HEK293T (cell line): ENCODE measurements at places on chromosomes 5 and 9.

GRCh38 chr5:89178541-89178940, 295.6 kb upstream of the MEF2C start:
- no peak for DNase-seq

- DNase-seq = no peak
These were observed 960 bp downstream of the NR2F1 start for GRCh38 chr5:93583768-93584595.

DNA sequence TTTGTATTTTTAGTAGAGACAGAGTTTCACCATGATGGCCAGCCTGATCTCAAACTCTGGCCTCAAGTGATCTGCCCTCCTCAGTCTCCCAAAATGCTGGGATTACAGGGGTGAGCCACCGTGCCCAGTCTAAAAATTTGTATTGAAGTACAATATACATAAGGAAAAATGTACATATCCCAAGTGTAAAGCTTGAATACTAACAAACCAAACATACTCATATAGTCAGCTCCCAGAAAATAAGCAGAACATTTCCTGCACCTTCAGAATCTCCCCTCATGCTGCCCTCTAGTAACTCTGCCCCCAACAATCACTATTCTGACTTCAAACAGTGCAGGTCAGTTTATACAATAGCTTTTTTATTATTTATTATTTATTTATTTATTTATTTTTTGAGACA, 1.6 kb upstream of the NOL6 start:
- no peak for DNase-seq

- DNase-seq = no peak
These were observed 412.0 kb downstream of the ACTL7B start for GRCh38 chr9:108443741-108444140.

DNA sequence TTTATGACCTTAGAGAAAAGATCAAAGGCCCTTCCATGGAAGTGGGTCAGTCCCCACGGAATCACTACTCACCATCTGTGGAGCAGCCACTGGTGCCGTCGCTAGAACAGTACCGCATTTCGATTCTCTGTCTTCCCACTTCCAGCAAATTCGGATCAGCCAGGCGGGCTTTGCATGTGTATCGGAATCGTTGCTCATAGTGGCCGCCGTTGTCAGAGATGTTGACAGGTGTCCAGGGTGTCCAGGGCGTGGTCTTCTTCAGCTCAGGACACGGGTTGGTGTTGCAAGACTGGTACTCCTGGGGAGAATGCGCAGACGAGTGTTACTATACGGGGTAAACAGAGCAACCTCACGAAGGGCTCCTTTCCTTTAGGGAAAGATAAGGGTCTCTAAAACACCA, 479.5 kb downstream of the SEMA5A start:
- DNase-seq = no peak

DNA sequence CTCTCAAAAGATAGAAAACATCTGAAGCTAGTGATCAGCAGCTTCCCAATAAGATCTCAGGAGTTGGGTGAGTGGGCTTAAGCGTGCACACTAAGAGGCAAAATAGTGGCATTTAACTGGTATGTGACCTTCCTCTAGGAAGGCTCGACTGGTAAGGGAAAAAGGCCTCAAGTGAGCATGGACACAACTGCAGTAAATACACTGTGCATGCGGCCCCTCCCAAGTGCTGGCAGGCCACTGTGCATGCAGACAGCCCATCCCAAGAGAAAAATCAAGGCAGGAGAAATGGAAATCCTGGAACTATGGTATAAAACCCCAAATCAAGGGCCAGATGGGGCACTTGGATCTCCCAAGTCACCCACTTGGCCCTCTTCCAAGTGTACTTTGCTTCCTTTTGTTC, 112.7 kb downstream of the SMC2 start:
- no peak for DNase-seq

DNA sequence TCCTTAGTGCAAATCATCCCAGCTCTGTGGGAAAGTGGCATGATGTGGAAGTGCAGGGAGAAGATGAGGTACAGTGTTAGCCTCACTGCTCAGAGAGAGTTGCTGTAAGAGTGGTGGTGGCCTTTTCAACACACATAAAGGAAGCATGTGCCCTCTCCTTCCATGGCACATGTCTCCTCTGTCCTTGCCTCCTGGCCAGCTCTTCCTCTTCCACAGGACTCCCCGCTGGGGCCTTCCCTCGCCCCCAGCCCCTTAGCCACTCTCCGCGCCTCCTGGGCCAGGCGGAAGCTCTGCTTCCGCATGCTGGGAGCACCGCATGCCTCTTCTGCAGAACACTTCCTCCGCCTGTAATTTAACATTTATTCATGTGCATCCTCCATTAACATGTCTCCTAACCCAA, 4.8 kb upstream of the KCNMB1 start:
- DNase-seq = no peak

- DNase-seq = no peak
These were observed 80.2 kb downstream of the ARRDC3 start for GRCh38 chr5:91302958-91303357.

GRCh38 chr5:159877894-159878448, 38.3 kb upstream of the ADRA1B start:
- no peak for DNase-seq

- DNase-seq = no peak
These were observed 50.0 kb downstream of the SARDH start for GRCh38 chr9:133687856-133688761.

GRCh38 chr9:90285946-90286345, 356.7 kb downstream of the DIRAS2 start:
- no peak for DNase-seq

GRCh38 chr5:147287110-147287509, 52.3 kb downstream of the STK32A start:
- no peak for DNase-seq

- DNase-seq = no peak
These were observed 1069.9 kb downstream of the EFNA5 start for GRCh38 chr5:106600803-106601202.

GRCh38 chr5:143471041-143471509, 67.6 kb upstream of the NR3C1 start:
- DNase-seq = no peak

DNA sequence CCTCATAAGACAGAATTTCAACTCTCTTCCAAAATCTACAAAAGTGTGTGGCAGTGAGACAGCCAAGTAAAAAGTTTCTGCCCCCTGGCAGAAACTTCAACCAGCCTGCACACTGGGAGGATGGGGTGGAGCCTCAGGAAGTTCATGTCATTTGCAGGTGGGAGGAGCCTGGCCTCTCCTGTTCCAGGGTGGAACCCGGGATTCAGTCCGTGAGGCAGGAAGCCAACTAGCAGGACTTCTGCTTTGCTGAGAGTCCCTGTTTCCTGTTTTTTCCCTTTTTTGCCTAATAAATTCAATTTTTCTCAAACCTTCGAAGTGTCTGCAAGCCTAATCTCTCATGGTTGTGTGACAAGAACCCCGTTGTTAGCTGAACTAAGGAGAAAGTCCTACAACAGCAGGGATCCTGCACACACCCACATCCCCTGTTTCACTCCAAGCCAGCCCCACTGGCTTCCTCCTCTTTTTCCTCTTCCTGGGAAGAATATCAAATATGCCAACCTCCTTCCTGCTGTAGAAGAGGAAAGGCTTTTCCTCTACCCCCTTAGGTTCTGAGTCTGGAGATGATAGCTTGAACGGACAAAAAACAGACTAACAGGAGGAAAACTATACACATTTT, 69.3 kb downstream of the ALDH7A1 start:
- DNase-seq = no peak

- no peak for DNase-seq
These were observed 67.8 kb downstream of the SGCD start for GRCh38 chr5:156394642-156395305.
